ENCODE measurements at places on chromosomes 5 and 9.
A peak's percentile ranks its signal among the peaks of the same experiment; 100 is the strongest.

GRCh38 chr9:87950765-87951488 lies 23.4 kb downstream of the CDK20 start:
- no peak overlapping the region for H3K27ac ChIP-seq
- peaks cover 5% of the 10 kb centered on the region for H3K36me3 ChIP-seq
- peaks cover 28% of the 10 kb centered on the region for H3K27me3 ChIP-seq
- DNase-seq = no peak
- peaks cover 5% of the 10 kb centered on the region for H3K4me1 ChIP-seq

- H3K4me1 ChIP-seq = no peaks in the 10 kb centered on the region
- H3K27ac ChIP-seq = no peak overlapping the region
- no peaks in the 10 kb centered on the region for H3K27me3 ChIP-seq
- H3K4me3 ChIP-seq = no peak overlapping the region
Observed at GRCh38 chr9:102700936-102701335, 294.2 kb upstream of the CYLC2 start.

- peaks cover 93% of the 10 kb centered on the region for H3K4me1 ChIP-seq
- no peaks in the 10 kb centered on the region for H3K27me3 ChIP-seq
- peak overlapping the region; percentile 98 for H3K27ac ChIP-seq
- H3K4me3 ChIP-seq = no peak overlapping the region
- no peak for DNase-seq
- peaks cover 9% of the 10 kb centered on the region for H3K36me3 ChIP-seq
Observed at GRCh38 chr5:132429463-132430440, 60.2 kb downstream of the SLC22A5 start.

GRCh38 chr9:71514344-71514975 lies 253.9 kb downstream of the CEMIP2 start:
- no peak overlapping the region for H3K27ac ChIP-seq
- no peak for DNase-seq
- H3K4me1 ChIP-seq = no peaks in the 10 kb centered on the region

DNA sequence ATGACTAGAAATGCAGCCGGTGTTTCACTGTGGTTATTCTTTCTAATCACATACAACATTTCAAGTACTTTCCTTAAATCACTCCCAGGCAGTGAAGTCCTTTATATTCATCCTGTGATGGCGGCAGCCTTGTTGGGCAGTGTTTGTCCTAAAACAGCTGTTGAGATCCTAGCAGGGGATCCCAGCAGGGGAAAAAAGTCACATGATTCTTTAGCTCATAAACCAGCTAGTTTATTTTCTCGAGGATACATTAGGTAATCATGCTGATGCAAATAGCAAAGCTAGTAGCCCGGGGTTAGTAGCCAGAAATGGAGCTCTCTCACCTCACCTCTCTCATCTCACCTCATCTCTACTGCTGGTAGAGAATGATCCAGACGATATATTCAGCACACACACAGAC lies 70.5 kb downstream of the FOXD1 start:
- H3K4me1 ChIP-seq = peaks cover 19% of the 10 kb centered on the region
- H3K4me3 ChIP-seq = no peak overlapping the region
- no peak overlapping the region for H3K27ac ChIP-seq
- DNase-seq = no peak
- H3K36me3 ChIP-seq = peaks cover 2% of the 10 kb centered on the region

DNA sequence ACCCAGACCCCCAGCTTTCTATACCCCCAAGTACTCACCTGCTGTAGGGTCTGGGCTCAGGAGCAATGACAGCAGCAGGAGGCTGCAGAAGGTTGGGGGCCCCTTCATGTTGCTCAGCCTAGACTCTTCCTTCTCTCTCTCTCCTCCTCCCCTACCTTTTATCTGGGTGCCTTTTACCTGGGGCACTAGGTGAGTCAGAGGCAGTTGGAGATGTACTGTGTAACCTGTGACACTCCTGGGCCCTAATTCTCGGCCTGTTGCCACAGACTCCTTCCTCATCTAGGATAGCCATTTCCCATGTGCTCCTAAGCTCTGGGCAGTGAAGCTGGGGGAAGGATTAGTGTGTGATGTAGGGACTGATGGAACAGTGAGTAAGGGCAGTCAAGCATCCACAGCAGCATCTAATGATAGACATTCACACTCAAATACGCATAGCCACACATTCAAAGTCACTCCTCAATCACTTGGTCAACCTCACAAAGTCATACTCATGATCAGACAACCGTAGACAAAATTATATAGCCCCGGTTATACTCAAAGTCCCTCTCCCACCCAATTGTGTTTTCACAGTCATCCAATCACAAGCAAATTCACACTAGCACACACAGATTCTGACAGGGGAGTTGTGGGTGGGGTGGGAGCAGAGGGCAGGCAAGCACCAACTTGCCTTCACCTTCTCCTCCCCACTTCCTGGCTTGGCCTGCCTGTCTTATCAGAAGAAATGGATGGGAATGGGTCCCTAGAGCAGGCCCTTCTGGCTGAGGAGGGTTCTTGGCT lies at the start of gene CCL27:
TSS of gene CCL27 (minus strand) at position 132 of the 777 bp plus-strand sequence. CDS start at position 108, 24 bp downstream.
- DNase-seq = peak; percentile 15
- no peaks in the 10 kb centered on the region for H3K27me3 ChIP-seq
- H3K36me3 ChIP-seq = no peaks in the 10 kb centered on the region
- H3K4me1 ChIP-seq = peaks cover 46% of the 10 kb centered on the region
- H3K27ac ChIP-seq = peak within 1 kb of the TSS; percentile 74

- H3K27ac ChIP-seq = no peak overlapping the region
- DNase-seq = no peak
- no peaks in the 10 kb centered on the region for H3K4me1 ChIP-seq
- H3K4me3 ChIP-seq = no peak overlapping the region
- no peaks in the 10 kb centered on the region for H3K36me3 ChIP-seq
Observed at GRCh38 chr5:21195145-21195544, 1207.1 kb upstream of the CDH18 start.

- H3K4me1 ChIP-seq = peaks cover 19% of the 10 kb centered on the region
- peak; percentile 40 for DNase-seq
- H3K4me3 ChIP-seq = peak overlapping the region; percentile 92
- H3K36me3 ChIP-seq = peaks cover 11% of the 10 kb centered on the region
- peak overlapping the region; percentile 58 for H3K27ac ChIP-seq
Observed at GRCh38 chr5:79236362-79236969, 535 bp downstream of the JMY start.

- H3K4me1 ChIP-seq = no peaks in the 10 kb centered on the region
- DNase-seq = no peak
- H3K27ac ChIP-seq = no peak overlapping the region
- no peaks in the 10 kb centered on the region for H3K36me3 ChIP-seq
- no peak overlapping the region for H3K4me3 ChIP-seq
Observed at GRCh38 chr5:146645342-146645741, 129.4 kb upstream of the GPR151 start.

DNA sequence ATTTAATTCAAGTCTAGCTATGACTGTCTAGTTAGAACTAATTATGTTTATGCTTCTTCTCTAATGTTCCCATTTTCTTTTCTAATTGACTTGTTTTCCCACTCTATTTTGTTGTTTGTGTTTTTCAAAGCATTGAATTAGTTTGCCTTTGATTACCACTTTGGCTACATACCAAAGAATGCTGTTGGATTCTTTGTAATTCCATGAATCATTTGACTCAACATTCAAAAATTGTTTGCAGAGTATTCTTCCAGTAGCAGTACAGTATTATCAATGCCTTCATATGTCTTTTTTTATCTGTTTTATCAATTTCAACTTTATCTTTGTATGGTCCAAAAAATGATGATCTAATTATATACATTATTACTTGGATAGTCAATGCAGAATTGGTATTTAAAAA lies 288.7 kb downstream of the RFX3 start:
- no peak for DNase-seq
- no peaks in the 10 kb centered on the region for H3K27me3 ChIP-seq
- H3K27ac ChIP-seq = no peak overlapping the region
- H3K36me3 ChIP-seq = peaks cover 4% of the 10 kb centered on the region

DNA sequence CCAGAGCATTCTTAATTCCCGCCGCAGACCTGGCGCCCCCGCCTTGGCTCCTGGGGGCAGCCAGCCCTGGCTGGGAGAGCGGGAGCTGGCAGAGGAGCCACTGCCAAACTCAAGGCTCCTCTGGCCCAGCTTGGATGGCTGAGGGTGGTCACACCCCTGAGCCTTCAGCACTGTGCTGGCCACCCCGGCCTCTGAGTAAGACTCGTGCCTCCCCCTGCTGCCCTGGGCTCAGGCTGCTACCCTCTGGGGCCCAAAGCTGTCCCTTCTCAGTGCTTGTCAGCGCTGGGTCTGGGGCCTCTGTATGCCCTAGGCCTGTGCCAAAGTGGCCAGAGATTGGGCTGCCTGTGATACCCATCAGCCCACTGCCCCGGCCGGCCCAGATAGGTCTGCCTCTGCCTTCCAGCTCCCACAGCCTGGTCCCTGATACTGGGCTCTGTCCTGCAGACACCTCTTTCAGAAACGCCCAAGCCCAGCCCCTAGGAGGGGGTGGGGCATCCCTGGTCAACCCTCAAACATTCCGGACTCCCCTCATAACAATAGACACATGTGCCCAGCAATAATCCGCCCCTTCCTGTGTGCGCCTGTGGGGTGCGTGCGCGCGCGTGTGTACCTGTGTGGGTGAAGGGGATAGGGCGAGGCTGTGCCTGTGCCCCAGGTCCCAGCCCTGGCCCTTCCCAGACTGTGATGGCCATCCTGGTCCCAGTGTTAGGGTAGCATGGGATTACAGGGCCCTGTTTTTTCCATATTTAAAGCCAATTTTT lies 4.4 kb upstream of the PRR7 start:
- H3K4me3 ChIP-seq = no peak overlapping the region
- no peak overlapping the region for H3K27ac ChIP-seq
- peaks cover 69% of the 10 kb centered on the region for H3K4me1 ChIP-seq
- DNase-seq = no peak
- no peaks in the 10 kb centered on the region for H3K27me3 ChIP-seq

- H3K4me3 ChIP-seq = peak overlapping the region; percentile 52
- DNase-seq = peak; percentile 71
- H3K27ac ChIP-seq = peak overlapping the region; percentile 86
- no peaks in the 10 kb centered on the region for H3K36me3 ChIP-seq
- no peaks in the 10 kb centered on the region for H3K27me3 ChIP-seq
Observed at GRCh38 chr5:132102101-132102701, 28.6 kb downstream of the CSF2 start.

DNA sequence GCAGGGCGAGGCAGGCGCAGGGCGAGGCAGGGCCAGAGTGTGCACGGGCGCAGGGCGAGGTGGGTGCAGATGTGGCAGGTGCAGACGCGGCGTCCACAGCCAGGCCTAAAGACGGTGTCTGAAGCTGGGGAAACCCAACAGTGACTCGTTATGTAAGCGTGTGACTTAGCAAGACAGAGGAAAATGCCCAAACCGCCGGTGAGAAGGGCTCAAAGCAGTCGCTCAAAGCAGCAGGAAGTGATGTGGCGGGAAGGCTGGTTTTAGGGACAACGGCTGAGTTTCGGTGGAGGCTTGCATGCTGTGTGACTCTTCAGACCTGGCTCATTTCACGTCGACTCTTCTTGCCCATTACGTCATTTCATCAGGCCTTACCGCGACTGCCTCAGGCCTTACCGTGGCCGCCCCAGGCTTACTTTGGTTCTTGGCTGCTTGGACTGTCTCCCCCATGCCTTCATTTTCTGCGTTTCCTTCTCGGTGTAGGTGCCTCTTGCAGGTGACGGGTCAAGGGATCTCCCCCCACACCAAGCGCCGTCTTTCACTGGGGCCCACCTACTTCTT lies 50.5 kb upstream of the EXOC3 start:
- peaks cover 6% of the 10 kb centered on the region for H3K36me3 ChIP-seq
- peak overlapping the region; percentile 93 for H3K27ac ChIP-seq
- peak overlapping the region; percentile 71 for H3K4me3 ChIP-seq
